ENCODE measurements at places on chromosomes 6 and 20.

- no peak for DNase-seq
Measured at GRCh38 chr6:30890646-30891449, 6.5 kb downstream of the DDR1 start.

DNA sequence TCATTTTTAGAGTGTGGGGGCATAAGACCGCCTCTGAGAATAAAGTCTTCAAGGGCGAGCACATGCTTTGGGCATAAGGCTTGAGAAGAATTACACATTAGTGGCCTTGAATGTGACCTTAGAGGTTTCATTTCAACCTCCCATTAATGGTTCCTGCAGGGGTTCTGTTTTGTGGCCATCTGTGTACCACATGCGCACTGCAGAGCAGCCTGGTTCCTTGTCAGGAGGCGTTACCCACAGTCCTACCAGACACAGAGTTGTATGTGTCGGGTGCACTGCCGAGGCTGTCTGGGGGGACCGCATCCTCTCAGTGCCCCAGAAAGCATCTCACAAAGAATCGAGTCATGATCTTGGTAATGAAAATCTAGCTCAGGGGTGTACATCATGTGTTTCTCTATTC lies 115.7 kb downstream of the B3GAT2 start:
- DNase-seq: no peak

DNA sequence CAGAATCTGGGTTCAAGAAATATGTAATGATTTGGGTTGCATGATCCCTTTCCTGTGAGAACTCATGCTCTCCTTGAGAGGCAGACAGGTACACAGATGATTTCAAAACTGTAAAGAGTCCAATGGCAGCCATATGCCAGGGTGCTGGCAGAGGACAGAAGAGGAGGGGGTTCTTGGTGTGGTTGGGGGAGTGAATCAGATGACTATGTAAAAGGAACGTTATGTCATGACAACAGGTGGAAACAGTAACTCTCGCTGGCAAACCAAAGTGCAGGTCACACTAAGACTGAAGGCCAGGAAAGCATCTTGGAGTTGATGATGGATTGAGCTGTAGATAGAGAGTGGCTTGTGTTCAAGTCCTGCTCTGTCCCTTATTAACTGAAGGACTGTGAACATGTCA lies 20.3 kb downstream of the OR2A4 start:
- DNase-seq: no peak

- DNase-seq: no peak
Measured at GRCh38 chr20:49700411-49701185, 13.1 kb downstream of the B4GALT5 start.

DNA sequence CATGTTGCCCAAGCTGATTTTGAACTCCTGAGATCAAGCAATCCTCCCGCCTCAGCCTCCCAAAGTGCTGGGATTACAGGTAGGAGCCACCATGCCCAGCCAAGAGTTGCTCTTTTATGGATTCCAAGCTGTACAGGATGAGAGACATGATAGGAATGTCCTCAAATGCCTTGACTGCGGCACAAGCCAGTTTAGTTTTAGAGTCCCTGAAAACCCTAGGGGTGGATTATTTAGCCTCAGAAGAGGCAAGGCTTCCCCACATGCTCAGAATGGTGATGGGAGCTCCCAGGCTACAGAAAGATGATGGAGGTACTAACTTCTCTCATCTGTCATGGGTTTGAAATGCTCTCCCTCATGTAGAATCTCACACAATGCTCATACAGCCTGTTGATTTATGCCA lies 280.5 kb upstream of the PRND start:
- DNase-seq: no peak

DNA sequence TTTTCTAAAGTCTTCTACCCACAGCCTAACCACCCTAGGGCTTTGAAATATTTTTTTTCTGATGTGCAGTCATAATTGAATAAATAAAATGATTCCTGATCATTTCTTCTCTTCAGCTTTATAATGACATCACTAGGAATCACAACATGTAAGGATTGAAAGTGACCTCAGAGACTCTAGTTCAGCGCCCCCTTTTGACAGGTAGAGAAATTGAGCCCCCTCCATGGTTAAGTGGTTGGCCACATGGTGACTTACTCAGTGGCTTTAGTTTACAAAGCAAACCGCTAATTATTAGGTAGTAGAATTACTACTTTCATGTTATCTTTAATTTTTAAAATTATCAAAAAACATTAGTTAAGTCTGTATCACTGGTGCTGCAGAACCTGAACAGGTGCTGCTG lies 13.3 kb upstream of the SLC2A12 start:
- DNase-seq: peak; percentile 7

GRCh38 chr20:39264506-39265172 lies 302.5 kb downstream of the DHX35 start:
- no peak for DNase-seq

DNA sequence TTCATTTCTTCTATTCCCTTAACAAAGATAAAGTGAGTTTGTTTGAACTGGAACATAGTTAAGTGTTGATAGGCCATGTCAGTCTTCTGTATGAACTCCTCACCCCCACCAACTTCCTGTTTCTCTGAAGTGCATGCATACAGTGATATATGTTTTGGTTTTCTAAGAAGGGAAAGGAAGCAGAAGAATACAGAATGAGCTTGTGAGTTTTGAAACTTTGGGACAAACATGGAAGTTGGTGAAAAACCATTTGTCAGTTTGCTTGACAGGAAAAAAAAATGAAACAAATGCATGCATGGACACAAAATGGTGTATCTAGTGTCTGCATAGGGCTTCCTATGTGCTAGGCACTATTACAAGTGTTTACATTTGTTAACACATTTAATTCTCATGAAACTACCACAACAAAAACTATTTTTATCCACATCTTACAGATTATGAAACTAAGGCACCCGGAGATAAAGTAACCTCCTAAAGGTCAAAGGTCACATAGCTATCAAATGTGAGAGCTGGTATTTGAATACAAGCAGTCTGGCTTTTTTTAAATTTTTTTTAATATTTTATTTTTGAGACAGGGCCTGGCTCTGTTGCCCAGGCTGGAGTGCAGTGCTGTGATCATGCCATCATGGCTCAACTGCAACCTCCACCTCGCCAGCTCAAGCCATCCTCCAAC lies 105.9 kb downstream of the ADGRB3 start:
- DNase-seq: no peak

GRCh38 chr20:35617397-35618262 lies 2.0 kb downstream of the SPAG4 start:
- no peak for DNase-seq

DNA sequence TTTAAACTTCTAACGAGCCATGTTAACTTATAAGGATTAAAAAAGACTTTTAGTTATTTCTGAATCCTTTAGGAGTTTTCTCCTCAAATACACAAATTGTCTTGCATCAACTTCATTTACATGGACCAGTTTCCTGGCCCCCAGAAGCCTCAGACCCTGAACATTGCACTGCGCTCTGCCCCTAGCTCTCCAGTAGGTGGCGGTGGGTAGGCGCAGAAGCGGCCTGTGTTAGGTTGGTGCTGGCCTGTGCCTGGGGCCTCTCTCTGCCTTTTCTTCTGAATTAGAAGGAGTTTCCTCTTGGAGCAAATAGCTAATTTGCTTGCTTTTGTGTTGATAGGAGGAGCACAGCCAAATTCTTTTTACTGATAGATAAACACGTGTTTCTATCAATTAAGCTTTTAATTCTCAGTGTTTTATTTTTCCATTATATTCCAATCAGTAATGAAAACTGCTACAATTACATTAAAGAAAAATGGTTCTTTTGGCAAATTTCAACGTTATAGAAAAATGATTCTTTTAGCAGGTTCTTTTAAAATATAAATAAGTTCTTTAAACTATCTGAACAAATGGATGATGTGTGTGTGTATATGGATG lies 44.4 kb downstream of the DTD1 start:
- peak; percentile 14 for DNase-seq

DNA sequence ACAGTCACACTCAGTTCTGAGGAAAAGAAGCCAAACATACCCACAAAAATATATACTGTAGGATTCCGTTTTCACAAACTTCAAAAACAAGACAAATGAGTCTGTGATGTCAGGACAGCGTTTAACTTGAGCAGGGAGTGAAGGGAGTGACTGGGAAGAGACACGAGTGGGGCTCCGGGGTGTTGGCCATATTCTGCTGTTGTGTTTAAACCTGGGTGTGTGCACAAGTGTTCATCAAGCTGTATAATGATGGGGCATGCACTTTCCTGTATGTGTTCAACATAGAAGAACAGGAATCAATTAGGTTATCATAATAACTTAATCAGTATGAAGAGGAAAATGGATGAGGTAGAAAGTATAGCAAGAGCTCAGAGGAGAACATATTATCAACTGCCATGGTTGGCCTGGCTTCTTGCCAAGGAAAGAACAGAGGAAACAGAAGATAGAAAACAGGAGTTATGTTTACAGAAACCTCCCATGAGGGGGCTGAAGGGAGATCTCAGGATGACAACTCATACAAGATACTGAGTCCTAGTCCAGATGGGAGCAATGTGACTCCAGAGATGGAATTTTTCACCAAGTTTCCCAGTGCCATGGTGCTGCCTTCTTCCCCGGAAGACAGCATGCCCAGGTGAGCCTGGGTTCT lies 15.1 kb upstream of the AFDN start:
- no peak for DNase-seq

DNA sequence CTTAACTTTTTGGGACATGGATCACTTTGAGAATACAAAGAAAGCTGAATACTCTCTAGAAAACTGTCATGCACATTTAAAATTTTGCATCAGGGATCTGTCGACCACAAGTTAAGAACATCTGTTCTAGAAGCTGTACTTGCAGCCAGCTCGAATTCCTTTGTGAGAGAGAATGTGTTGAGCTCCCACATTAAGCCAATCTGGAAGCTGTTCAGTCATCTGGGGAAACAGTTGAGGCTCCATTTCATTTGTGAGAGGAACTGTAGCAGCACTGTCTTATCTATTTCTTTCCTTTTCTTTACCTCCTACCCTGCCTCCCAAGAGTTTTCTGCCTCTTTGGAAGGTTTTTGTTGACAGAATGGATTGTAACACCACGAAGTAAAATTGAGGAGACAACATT lies 50.8 kb downstream of the KAT14 start:
- DNase-seq: no peak

GRCh38 chr20:5835321-5835821 lies 85.2 kb downstream of the SHLD1 start:
- DNase-seq: no peak

GRCh38 chr6:80623066-80623815 lies 516.8 kb downstream of the BCKDHB start:
- no peak for DNase-seq

- no peak for DNase-seq
Measured at GRCh38 chr6:16949716-16950115, 152.1 kb upstream of the STMND1 start.

DNA sequence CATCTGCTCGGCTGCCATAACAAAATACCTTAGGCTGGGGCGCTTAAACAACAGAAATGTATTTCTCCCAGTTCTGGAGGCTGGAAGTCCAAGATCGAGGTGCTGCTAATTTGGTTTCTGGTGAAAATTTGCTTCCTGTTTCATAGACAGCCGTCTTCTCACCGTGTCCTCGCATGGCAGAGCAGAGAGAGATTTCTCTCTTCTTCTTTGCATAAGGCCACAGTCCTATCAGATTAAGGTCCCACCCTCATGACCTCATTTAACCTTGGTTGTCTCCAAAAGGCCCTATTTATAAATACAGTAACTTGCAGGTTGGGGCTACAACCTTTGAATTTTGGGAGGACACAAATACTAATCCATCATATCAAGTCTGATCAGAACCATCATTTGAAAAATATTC lies 544.3 kb downstream of the KIF16B start:
- no peak for DNase-seq

DNA sequence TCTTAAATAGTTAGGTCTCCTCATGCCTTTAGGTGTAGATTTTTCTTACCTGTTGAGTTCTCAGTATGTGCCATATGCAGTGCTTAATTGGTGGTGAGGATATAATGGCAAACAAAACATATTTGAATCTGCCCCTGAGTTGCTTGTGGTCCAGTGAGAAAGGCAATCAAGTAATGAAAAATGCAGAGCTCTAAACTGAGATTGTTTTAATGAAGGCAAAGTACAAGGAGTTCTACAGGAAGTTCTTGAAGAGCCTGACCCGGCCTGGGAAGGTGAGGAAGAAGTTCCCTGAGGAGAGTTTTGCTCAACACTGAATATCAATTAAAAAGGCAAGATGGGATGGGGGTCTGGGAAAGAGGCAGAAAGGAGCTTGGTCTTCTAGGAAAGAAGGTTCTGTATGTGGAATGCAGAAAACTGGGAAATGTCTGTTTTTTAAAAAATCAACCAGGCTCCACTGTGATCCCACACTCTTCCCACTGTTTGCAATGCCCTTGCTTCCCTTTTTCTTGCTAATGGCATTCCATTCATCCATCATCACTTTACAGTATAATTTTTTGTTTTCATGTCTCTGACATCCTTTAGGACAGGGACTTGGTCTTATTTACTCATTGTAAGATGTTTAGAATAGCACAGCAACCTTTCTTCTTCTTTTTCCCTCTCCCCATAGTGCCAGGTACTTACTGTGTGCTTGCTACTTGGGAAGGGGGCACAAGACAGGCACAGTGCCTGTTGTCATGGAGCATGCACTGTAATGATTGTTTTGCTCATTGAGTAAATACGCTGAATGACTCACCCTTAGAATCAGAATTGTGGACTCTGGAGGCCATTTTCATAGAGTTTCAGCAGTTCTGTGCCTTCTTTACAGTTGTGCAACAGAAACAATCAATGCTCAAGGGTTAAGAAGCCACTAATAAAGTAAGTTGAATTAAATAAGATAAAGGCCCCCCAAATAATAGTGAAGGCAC lies 64.3 kb downstream of the ANKS1A start:
- no peak for DNase-seq

GRCh38 chr6:145045582-145045981 lies 689.7 kb downstream of the EPM2A start:
- DNase-seq: no peak

DNA sequence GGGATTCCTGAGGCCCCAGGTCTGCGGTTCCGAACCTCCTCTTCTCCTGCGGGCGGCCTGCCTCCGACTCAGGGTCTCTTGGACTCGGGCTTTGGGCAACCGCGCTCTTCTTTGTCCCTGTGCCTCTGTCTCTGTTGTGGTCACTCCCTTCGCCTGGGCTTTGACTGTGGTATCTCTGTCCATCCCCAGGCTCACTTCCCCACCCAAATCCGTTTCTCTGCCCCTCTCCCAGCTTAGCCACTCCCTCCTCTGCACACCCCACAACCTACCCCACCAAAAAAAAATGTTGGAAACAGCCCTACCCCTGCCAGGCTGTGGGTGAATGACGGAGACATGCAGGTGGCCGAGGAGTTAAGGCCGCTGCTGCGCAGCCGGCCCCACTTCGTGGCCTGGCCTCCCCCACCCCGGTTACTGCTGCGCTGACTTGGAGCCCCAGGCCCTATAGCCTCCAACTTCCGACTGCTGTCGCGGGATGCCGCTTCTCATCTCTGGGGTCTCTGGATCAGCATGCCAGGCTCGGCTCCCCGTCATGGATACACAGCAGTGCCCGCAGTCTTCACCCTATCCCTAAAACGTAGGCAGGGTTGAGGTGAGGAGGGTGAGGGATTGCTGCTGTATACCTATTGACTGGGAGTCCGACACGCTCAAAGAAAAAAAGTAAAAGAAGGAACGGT lies 2.7 kb upstream of the MAFB start:
- no peak for DNase-seq

Data from T-helper 1 cell (primary cell).